Left kidney (tissue), 8 donors: ENCODE measurements at places on chromosomes 5 and 9. TPM values are rescaled to one million over a fixed set of nuclear protein-coding genes. Genes with fewer than 3 reads are reported as not detected.

The IQGAP2 gene
- 77.6 TPM for polyA plus RNA-seq

The PDZD2 gene
- polyA plus RNA-seq: 22.1 TPM

DNA sequence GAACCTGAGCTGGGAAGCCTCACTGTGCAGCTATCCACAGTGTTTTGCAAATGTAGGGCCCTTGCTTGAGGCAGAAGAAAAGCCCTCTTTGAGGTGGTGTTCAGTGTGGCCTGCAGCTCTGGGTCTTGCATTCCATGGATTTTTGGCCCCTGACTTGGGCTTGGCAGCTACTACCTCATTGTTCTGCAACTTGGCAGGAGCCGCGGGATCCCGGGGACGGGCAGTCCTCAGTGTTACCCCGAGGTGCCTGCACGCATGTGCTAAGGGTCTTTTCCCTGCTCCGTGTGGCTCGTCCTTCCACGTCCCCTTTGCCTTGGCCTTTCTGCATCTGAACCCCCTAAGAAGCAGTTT, 39.8 kb downstream of the NEK6 start:
- no peak for DNase-seq

DNA sequence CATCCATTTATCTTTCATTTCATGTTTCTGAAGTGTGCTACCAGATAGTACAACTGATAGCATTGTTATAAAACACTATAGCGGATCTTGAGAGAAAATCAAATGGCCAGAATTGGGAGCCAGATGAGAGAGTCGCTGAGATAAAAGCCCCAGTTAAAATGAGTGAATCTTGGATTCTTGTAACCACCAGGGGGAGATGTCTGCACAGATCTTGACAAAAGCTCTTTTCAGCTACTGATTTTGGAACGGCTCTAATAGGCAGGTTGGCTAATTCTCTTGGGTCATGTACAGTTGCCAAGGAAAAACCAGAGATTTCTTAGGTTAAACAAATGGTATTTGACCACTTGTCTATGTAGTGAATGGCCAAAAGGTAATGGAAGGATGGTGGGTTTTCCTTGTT, 21.7 kb downstream of the F2RL2 start:
- peak; percentile 57 for DNase-seq

GRCh38 chr5:143398451-143399237, 4.8 kb downstream of the NR3C1 start:
- DNase-seq: no peak
